ENCODE measurements at places on chromosomes 3 and 15. TPM values are rescaled to one million over a fixed set of nuclear protein-coding genes. Genes with fewer than 3 reads are reported as not detected.

The TMEM45A gene
- total RNA-seq = 93.9 TPM

The CSTA gene
- 6.2 TPM for total RNA-seq

The GPR176 gene
- total RNA-seq = 54.9 TPM

The ROBO1 gene
- 20.8 TPM for total RNA-seq

The SYNPR gene
- not detected for total RNA-seq
